SK-N-MC (cell line): ENCODE measurements at places on chromosomes 5 and 9.

DNA sequence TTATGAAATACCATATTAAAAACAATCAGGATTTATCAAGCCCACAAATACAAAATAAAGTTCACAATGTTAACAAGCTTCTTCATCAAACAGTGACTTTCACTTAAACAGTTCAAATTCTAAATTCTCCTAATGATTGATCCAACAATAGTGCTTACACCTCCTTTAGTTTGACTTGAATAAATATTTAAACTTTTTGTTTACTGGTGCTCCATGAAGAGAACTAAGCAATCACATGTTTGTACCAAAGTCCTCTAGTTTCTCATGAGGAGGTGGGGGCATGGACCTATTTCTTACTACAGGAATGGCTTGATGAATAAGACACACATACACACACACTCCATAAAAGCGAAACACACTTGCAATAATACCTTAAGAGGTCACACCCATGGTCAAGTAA is 95.8 kb downstream of the RAPGEF6 start:
- DNase-seq: no peak

DNA sequence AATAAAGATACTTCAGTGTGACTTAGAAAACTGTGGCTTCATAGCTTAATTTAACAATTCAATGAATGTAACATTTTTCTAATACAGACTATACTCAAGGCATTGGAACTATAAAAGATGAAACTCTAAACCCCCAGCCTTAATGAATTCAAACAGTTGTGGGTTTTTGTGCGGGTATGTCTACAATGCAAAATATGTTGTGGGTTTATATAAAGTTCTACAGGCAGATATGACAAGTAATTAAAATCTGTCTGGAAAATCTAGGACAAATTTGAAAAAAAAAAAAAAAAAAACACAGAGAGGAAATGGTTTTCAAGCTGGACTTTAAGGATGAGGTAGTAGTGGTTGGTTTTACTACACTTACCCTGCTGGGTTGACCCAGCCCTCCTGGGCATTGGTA is 467.5 kb upstream of the TLE4 start:
- no peak for DNase-seq

- DNase-seq: no peak
Measured at GRCh38 chr9:135079018-135079417, 8.4 kb upstream of the OLFM1 start.

DNA sequence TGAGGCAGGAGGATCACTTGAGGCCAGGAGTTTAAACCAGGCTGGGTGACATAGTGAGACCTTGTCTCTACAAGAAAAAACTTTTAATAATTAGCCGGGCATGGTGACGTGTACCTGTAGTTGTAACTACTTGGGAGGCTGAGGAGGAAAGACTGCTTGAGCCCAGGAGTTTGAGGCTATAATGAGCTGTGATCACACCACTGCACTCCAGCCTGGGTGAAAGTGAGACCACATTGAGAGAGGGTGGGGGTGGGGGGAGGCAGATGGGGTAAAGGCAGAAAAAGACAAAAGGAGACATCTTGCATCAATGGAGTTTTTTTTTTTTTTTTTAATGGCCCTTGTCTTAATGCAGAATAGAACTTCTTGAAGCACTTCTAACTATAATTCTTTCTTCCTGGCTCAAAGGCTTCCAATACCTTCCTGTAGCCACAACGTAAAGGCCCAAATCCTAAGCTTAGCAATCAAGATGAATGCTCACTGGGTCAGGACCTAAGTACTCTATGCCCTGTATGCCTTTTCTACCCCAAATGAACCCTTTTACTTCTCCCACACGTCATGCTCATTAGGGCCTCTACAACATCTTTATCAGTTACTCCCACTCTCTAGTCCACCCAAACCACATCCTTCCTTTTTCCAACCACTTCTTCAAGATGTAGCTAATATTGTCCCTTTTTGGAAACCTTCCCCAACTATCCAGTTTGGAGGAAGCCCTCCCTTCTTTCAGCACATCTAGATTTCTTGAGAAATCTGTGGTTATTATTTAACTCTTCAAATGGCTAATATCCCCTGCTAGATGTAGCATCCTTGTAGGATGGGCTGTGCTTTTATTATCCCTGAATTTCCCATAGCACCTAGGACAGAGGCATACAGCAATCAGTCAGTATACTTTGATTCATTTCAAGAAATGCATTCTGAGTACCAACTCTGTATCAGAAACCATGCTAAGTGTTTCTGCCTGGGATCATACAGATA is 40.8 kb downstream of the CSF2 start:
- no peak for DNase-seq

DNA sequence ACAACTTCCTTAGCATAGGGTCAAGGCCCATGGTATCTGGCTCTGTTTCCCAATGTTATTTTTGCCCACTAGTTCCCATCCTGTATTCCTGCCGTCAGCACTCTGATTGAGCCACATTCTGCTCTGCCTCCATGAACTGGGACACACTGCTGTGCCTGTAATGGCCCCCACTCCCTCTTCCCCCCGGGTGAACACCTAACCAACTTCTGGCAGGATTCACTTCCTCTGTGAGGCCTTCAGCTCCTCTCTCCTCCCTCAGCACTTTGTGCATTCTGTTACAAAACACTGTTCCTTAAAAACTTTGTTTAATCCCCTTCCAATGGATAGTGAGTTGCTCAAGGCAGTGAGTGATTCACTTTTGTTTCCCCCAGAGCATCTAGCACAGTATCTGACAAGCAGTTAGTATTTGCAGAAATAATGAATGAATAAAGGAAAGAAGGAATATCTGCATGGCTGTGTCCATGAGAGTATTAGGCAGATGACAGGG is 183.6 kb downstream of the EFNA5 start:
- DNase-seq: no peak

GRCh38 chr5:90111364-90112032 is 298.1 kb downstream of the CETN3 start:
- no peak for DNase-seq

- no peak for DNase-seq
Measured at GRCh38 chr5:162990856-162991497, 446.4 kb upstream of the CCNG1 start.

- no peak for DNase-seq
Measured at GRCh38 chr9:120652934-120653333, 61.3 kb downstream of the MEGF9 start.

GRCh38 chr5:97874491-97874890 is 691.4 kb upstream of the RIOK2 start:
- DNase-seq: no peak

GRCh38 chr9:121862371-121863332 is 211.2 kb downstream of the DAB2IP start:
- DNase-seq: no peak
